ENCODE measurements at places on chromosomes 1 and 21.
A peak's percentile ranks its signal among the peaks of the same experiment; 100 is the strongest.

DNA sequence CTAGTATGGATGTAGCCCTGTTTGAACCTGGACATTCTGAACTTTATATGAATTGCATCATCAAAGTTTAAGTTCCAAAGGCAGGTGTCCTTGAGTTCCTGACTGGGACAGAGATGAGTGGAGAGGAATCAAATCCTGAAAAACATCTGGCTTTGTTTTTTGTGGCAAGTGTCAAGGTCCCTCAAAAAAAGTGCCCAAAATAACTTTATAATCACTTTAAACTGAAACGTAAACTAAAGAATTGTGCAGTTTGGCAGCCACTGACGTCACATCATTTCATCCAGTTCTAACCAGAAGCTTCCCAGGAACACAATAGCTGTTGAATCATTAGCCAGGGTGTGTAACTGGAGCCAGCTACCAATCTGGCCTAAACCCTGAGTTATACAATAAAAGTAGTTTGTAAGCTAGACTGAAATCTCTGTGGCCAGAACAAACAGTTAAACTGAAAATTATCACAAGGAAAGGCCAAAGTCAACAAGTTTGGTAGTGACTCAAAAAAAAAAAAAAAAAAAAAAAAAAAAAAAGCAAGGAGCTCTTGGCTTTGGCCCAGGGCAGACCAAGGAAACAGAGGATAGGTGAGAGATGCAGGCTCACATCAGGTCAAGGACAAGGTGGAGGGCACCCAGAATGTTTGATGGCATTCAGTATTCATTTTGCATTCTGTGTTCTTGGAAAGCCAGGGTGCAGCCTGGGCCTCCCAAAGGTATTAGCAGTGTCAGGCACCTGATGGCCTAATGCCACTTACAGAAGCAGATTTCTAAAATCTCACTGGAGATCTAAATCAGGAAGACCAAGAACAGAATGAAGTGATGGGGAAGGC lies 74.3 kb downstream of the TNFSF18 start:
- DNase-seq, result no peak

GRCh38 chr1:159864262-159864661 lies 1.8 kb upstream of the VSIG8 start:
- DNase-seq, result no peak

GRCh38 chr1:211677659-211678058 lies 2.2 kb upstream of the NEK2 start:
- no peak for DNase-seq

DNA sequence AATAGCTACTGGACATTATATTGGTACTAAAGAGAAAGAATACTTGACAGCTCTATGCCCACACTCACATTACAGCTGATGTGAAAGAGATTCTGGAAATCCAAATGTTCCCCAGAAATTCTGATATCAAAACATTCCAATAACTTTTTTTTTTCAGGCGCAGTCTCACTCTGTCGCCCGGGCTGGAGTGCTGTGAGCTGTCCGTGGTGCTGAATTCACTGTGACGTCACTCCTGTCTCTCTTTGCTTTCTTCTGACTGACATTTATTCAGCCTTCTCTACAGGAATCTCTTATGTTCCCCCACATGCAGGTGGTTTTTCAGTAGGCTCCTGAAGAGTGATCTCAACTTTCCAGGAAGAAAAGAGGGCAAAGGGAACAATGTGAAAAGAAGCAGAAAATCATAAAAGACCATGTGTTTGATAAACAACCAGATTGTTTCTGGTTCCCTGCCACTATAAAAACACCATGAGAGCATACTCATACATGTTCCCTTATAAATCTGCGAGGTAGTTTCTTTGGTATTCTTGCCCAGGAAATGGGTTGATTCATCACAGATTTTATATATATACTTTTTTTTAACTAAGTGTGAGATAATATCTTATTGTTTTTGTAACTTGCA lies 6.2 kb downstream of the S100A7A start:
- peak; percentile 54 for DNase-seq

- DNase-seq, result no peak
Observed at GRCh38 chr1:150484861-150485260, 2.4 kb upstream of the TARS2 start.

DNA sequence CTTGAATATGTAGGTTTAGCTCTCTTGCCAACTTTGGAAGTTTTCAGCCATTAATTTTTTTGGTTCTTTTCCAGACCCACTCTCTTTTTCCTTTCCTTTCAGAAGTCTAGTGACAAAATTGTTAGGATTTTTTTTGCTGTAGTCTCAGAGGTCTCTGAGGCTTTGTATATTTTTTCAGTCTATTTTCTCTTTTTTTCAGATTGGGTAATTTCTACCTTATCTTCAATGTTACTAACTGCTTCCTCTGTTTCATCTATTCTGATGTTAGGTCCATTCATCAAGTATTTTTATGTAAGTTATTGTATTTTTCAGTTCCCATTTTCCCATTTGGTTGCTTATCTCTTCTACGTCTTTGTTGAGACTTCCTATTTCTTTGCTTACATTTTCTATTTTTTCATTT lies 15.7 kb downstream of the RGS2 start:
- no peak for DNase-seq

- no peak for DNase-seq
Observed at GRCh38 chr1:160799641-160800040, 3.7 kb downstream of the LY9 start.

DNA sequence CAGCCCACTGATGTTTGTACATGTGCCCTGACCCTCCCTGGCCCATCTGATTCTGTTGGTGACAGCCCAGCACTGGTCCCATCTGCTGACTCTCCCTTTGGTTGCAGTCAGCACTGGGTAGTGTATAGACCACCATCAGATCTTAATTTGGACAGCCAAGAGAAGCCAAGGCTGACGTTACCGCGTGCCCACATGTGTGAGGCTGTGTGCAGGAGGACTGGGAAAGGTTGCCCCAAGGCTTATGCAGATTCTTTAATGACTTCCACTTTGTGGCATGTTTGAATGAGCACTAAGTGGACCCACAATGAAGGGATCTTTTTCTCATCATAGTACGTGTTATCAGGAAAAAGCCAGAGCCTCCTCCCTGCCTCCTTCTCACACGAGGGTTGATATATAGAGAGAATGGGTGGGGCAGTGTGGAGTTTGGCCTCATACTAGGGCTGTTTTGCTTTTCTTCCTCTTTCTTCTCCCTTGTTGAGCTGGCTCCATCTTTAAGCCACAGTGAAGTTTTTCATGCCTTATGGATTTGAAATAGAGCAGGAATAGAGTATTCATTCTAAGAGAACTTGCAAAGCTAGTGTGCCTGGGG lies 93.5 kb downstream of the NAV1 start:
- DNase-seq, result no peak

GRCh38 chr1:23200883-23201282 lies 16.4 kb downstream of the HTR1D start:
- no peak for DNase-seq

- no peak for DNase-seq
Observed at GRCh38 chr1:114090738-114091505, 62.7 kb downstream of the SYT6 start.

DNA sequence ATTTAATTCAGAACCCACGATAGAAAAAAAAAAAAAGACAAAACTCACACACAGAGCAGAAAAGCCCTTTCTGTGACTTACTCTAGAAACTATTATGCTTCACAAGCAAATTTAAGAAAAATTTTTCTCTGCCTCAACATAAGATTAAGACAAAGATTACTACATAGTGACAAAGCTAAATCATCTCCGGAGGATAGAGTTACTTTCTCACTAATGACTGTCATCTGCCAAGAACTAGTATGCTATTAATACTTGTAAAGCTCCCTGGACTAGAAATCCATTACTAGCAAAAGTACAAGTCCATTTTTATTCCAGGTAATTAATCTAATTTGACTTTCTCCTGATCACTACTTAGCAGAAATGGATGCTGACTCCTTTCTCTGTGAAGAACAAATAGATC lies 25.9 kb downstream of the GREM2 start:
- DNase-seq, result no peak

DNA sequence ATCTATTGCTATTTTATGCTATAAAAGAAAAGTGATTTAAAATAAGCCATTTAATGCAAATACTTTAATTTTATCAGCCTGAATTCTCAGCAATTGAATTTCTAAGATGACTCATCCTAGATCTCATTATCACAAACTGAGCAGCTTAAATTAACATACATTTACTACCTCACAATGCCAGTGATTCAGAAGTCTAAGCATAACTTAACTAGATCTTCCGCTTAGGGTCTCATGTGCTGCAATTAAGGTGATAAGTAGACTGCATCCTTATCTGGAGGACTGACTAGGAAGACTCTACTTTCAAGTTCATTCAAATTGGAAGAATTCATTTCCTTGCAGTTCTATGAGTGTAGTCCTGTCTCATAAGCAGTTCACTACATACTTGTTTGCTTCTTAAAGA lies 286.6 kb downstream of the COL11A1 start:
- no peak for DNase-seq

DNA sequence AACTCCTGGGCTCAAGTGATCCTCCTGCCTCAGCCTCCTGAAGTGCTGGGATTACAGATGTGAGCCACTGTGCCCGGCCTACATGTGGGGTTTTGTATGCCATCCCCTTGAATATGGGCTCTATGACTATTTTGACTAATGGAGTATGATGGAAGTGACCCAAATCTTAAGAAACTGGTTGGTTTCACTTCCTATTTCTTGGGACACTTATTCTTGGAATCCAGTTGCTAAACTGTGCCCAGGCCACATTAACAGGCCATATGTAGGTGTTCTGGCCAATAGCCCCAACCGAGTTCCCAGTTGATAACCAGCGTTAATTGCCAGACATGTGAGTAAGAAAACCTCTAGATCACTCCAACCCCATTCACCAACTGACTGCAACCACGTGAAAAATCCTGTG lies 36.3 kb upstream of the CLIC4 start:
- no peak for DNase-seq

GRCh38 chr1:67759692-67760029 lies 73.6 kb downstream of the GNG12 start:
- DNase-seq, result no peak

DNA sequence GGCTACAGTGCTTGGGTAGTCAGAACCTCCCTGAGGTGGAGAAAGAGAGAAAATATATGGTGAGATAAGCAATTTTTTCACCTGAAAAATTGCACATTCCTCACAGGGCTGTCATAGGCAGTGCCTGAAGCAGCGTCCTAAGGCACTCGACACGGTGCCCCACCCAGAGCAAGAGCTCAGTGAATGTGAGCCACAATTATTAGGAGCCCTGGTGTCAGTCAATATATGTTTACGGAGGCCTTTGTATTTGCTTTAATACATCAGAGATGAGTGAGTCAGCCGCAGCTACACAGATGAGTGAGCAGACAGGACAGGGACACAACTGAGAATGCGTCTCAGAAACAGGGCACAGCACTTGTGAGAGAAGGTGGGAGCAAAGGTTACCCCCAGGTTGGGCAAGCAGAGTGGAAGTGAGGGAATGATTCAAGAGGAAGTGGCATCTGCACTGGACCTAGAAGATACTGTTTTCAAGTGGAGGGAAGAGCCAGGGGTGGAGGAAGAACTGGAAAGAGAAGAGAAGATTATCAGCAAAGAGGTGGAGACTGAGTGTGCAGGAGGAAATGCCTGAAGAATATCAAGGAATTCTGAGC lies 5.2 kb upstream of the PIGC start:
- DNase-seq, result no peak

- no peak for DNase-seq
Observed at GRCh38 chr1:25199819-25200620, 32.3 kb downstream of the SYF2 start.

DNA sequence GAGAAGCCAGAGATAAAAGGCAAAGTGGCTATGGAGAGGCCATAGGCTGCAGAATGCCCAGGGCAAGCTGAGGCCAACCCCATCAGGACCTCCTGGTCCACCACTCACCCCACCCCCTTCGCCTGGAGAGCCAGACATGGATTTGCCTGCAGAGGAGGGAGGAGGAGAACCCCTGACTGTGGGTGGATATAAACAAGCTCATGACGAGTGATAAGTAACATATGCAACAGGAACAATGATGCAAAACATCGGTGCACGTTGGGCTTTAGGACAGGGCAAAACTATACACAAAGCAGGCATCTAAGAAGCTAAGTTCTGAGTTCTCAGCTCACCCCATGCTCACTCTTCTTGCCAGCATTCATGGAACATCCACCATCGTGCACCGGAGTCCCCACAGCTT lies 150.3 kb downstream of the ETS2 start:
- no peak for DNase-seq

GRCh38 chr1:3955196-3955772 lies 55.2 kb upstream of the C1orf174 start:
- DNase-seq, result no peak

- DNase-seq, result no peak
Observed at GRCh38 chr1:109158433-109158832, 44.5 kb downstream of the ELAPOR1 start.

DNA sequence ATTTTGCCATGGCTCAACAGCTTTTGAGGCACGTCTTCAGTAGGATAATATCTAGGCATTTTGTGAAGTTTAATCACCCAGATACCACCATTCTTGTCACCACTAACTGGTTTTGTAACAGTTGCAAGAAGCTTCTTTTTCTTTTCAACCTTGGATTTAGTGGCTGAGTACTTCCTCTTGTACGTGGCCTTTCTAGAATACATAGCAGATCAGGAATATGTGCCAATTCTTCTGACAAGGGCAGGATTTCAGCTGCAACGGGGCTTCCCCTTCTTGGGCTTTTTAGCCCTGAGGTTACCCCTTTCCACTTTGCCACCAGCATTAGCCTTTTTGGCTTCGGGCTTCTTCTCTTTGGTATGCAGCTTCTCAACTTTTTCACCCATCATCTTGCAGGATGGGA lies 79.3 kb upstream of the WARS2 start:
- DNase-seq, result no peak

DNA sequence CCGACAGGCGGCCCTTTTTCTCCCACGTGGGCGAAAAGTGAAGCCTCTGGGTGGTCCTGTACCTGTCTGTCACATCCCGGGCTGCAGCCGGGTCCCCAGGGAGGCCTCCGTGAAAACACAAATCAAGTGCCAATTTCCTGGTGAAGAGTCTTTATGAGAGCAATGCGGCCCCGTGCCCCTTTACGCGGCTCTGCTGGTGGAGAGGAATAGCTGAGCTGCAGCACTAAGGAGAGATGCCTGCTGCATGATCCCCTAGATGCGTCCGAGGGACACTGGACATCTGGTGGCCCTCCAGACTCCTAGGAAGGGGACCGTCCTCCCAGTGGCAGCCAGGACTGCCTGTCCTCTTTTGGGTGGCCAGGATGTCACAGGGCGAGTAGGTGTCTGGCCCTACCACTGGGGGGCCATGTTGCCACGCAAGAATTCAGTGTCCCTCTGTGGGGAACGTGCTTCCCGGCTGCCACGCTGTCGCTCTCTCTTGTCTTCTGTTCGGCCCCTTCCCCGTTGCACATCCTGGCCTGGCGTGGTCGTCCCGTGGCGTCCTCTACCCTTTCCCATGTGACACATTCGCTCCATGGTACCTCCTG lies 38.7 kb downstream of the COL18A1 start:
- DNase-seq, result no peak

DNA sequence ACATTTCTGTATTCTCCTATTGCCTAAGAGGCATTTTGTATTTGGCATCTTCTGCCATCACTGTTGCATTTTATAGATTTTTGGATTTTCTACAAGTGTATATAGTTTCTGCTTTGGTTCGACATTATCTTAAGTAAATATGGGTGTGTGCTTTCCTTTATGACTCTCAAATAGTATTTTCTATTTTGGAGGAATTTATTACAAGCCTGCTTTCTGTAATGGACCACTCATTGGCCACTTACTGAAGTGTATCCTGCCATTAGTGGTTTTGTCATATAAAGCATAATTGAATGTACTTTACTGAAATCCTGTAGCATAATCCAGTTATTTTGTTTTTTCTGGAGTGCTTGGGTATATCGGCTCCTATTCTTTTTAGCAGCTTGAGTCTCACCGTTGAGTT lies 184.3 kb downstream of the PATJ start:
- DNase-seq, result no peak

Measured in T-cell (primary cell).